Hippocampal formation (tissue), 2 donors: ENCODE measurements at places on chromosomes 4 and X.

- no peak for DNase-seq
Measured at GRCh38 chrX:151019856-151020255, 36.7 kb downstream of the HMGB3 start.

DNA sequence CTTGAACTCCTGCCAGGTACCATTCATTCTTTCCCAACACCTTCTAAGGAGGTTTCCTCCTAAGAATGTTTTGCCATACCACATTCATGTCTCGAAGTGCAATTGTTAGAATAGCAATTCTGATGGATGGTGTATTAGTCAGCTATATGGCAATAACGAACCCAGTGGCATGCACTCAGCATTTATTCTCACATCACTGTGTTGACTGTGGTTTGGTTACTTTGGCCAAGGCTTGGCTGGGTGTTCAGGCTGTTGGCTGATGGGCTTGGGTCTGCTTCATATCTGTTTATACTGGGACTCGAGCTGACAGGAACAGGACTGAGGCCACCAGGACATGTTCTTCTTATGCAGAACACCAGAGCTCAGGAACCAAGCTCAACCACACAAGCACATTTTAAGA is 31.7 kb downstream of the PSAPL1 start:
- DNase-seq = no peak

DNA sequence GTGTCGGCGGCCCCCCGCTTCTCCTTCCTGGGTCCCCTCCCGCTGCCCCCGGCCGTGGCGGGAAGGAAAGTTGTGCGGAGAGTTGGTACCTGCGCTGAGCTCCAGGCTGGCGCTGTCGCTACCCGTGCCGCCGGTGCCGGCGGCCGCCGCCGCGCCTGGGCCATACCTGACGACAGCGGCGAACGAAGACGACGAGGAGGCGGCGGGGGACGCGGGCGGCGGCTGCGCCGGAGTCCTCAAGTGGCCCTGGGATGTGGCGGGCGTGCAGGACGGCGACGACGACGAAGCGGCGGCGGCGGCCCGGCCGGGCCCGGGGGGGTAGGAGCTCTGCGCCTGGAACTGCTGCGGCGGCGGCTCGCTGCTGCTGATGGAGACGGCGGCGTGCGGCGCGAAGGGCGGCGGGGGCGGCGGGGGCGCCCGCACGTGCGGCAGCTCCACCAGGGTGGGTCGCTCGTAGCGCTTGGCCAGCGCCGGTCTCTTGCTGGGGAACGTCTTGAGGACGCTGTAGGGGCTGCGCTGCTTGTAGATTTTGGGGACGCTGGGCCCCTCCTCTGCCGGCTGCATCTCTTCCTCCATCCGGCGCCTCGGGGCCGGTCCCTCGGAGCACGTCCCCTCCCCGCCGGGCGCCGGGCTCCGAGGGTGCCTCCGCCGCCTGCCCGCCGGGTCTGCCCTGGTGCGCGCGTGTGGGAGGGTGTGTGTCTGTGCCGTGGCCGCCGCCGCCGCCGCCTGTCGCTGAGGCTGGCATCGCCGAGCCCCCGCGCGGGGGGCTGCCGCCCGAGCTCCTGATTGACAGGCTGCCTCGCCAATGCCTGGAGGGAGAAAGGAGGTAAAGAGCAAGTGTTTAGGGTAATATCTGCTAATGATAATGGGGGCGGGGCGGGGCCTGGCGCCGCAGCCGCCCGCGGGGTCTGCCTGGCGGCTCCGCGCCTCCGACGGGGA is 618 bp downstream of the BEND4 start:
- no peak for DNase-seq

GRCh38 chrX:18160369-18160768 is 60.3 kb downstream of the BEND2 start:
- DNase-seq = no peak

GRCh38 chr4:48653217-48654014 is 126.7 kb downstream of the FRYL start:
- DNase-seq = peak; percentile 89
